ENCODE measurements at places on chromosomes 12 and 14.

GRCh38 chr12:98939350-98939749 lies 294.3 kb downstream of the APAF1 start:
- no peak for DNase-seq

- no peak for DNase-seq
Observed at GRCh38 chr14:87409393-87409792, 583.6 kb downstream of the GALC start.

DNA sequence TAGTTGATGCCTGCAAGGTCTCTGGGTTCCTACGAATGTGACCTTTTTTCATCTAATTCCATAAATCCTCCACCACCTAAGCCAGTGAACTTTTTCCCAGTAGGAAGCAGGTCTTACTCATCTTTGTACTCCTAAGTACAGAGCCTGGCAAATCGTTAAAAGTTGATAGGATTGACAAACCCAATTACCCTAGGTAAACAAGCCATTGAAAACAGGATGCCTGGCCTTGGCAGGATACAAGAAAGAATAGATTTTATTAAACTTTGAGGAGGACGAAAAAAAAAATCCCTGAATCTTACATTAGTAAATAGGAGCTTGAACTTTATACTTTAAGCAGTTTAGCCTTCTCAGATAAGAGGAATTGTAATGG lies 5.6 kb downstream of the TBPL2 start:
- DNase-seq: no peak

DNA sequence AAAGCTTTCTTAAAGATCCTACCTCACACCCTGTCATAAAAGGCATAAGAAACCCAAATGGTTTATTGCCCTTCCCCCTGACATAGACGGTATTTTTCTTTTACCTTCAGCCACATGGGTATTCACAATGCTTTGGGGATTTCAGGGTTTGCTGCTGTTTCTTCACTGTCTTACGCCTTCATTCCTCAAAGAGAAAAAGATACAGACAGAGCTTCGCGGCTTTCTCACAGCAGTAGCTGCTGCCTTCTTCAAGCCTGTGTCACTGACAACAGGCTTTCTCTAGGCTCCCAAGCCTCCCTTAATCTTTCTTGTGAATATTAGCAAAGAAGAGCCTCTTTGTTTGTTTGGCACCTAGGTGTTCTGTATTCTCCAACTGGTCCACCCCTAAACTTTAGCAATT lies 197.4 kb upstream of the ARID2 start:
- DNase-seq: no peak
